ENCODE measurements at places on chromosomes 2 and 18.

DNA sequence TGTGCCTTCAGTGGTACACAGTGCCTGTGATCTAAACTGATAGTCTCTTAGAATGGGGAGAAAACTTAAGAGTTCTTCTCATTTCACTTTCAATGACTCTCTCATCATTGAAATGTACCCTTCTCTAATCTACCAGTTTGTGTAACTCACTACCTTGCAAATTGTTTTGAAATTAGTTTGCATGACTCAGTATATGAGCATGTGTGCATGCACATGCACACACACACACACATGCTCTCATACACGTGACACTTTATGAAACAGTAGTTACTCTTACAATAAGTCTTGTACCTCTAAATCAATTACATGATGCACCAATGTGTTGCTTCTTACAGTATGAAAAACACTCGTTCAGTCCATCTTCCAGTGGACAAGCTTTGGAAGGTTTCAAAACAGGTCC, 10.6 kb downstream of the LYPD6B start:
- DNase-seq: no peak

- no peak for DNase-seq
Measured at GRCh38 chr2:26989156-26989555, 18.7 kb downstream of the MAPRE3 start.

DNA sequence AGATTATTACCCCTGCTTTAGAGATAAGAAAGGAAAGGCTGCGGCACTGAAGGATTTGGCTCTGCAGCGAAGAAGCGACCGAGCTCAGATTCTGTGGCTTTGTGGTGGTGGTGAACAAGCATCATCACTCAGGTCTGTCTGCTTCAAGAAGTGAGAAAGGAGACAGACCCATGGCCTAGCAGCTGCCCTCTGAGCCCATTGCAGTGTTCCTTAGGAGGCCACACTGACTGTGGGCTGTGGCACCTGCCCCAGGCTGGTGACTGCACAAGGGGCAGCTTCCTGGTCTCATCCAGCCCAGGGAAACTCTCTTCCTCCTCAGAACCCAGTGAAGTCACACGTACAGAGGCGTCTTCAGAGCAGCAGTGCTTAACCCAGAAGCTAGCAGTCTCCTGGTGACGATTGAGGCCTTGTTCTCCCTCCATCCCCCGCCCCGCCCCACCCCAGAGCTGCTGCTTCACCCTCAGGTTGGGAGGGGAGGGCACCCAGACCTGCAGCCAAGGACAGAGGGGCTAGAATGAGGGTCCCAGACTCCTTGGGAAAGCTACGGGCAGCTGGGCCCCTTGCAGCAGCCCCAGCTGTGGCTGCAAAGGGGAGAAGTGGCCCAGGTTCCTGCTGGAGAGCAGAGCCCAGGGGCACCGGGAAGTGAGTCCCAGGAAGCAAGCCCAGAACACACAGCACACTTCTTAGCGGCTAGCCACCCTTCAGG, 22.2 kb downstream of the BIN1 start:
- DNase-seq: no peak

DNA sequence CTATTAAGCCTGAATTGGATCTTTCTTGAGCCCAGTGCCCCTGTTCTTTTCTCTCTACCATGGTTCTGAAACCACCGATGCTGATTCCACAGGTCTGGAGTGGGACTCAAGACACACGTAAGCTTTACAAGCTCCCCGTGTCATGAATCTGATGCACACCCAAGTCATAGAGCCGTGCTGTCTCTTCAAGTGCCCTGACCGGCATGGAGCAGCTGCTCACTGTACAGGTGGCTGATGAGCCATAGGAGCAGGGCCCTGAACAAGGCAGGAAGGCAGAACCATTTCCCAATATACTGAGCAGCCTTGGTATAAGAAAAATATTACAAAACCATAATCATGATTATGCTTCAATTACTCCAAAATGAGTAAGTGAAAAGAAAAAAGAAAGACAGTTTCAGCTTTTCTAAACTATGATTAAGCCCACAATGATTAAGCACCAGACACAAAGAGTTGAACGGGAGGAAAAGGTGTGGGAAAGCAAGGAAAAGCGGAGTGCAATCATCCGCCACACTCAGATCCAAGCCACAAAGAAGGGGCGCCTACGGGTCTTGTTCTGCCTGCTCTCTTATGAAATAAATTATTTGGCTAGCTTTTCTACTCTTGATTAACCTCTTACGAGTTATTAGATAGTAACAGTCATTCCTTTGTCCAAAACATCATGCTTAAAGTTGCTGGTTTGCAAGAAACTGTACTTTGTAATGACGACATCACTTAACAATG, 41.7 kb downstream of the NOL10 start:
- no peak for DNase-seq

DNA sequence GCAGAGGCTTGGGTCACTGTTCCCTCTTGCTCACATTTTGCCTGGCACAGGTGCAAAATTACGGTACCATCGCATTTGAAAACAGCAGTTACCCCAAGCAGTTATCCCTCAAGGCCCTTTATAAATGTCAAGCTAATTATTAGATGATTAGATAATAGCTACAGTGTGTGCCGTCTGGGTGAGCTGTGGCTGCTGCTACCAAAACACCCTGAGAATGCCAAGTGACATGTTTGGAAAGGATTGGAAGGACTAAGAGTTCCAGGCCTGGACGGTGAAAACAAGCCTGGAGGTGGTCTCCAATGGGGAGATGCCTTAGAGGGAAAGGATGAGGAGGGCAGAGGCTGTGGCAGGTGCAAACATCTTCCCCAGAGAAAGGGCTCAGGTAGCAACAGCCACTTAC, 120.6 kb downstream of the CAPN13 start:
- no peak for DNase-seq
